Esophagus squamous epithelium (tissue), 5 donors: ENCODE measurements at places on chromosomes 5 and 9.

DNA sequence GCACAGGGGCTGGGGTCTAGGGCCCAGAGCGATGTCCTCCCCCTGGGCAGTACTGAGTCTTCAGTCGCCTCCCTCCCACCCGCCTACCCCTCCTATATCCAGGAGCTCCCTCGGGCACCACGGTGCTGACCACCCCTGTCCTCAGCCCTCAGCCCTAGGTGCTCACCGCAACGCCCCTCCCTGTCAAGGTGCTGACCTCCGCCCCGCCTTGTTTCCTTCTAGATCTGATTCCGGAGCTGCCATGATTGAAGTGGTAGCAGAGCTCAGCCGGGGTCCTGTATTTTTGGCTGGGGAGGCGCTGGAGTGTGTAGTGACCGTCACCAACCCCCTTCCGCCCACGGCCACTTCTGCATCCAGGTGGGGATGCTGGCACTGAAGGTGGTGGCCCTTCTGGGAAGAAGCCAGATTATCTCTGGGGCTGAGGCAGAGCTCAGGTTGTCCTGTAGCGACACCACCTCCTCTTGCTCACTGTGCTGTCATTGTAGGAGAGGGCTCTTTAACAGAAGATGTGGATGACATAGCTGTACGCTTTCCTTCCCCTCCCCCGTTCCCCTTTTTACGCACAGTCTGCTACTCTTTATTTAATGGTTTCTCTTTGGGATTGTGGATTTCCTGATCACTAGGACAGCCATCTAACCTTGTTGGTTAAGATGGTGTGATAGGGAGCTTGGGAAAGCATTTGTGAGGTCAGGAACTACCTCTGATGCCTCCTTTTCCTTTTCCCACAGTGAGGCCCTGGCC is 598 bp downstream of the RGP1 start:
- no peak for DNase-seq

GRCh38 chr9:92186631-92187030 is 71.4 kb upstream of the SPTLC1 start:
- DNase-seq, result no peak

DNA sequence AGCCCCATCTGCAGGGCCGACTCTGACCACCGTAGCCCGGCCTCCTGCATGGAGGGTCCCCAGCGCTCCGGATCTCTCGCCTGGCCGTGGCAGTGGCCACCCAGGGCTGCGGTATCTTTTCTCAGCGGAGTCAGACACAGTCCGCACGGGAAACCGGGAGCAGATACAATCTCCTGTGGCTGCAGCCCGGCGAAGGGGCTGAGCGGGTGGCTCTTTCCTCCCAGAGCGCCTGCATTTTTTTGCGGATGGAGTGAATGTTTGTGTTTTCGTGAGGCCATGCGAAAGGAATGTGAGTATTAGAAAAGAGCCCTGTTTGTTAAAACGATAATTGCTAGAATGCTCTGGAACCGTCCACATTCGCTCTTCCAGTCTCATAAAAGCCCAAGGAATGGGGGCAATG is 53.4 kb upstream of the PTCH1 start:
- no peak for DNase-seq

GRCh38 chr5:116872986-116873385 is 298.4 kb upstream of the SEMA6A start:
- no peak for DNase-seq

GRCh38 chr9:79928661-79929223 is 357.0 kb downstream of the TLE4 start:
- DNase-seq, result no peak

DNA sequence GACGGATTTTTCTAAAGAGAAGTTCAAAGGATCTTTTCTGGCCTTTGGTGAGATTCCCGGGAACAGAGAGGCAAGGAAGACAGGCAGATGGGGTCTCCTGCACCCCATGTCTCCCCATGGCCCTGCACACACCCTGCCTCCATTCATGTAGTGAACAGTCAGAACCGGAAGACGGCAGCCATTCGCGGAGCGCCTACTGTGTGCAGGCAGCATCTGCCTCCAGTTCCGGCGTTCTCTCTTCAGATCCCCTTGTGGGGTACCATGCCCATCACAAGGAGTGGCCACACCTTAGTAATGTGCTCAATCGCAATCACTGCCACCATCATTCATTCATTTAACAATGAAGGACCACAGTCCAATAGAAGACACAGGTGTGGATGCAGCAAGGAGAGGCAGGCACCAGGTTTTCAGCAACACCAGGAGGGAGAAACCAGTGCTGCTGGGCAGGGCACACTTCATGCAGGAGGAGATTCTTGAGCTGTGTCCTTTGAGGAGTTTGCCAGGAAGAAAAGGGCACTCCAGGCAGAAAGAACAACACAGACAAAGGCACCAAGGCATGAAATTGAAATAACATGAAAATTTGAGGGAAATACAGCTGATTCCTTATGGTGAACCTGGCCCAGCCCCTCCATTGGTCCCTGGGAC is 171.5 kb upstream of the PHYKPL start:
- no peak for DNase-seq

DNA sequence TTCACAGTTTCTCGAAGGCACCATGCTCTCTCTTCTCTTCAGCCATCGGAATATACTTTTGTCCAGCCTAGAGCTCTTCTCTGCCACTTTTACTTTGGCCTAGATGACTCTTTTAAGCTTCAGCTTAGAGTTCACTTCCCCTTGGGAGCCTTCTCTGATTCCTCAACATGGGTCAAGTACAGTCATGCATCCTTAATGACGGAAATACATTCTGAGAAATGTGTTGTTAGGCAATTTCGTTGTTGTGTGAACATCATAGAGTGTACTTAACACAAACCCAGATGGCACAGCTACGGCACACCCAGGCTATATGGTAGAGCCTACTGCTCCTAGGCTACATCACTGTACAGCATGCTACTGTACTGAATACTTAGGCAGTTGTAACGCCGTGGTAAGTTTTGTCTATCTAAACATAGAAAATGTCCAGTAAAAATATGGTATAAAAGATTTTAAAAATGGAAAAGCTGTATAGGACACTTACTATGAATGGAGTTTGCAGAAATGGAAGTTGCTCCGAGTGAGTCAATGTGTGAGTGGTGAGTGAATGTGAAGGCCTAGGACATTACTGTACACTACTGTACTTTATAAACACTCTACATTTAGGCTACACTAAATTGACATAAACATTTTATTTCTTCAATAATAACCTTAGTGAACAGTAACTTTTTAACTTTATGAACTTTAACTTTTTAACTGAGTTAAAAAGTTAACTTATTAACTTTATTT is 15.1 kb upstream of the TNFSF15 start:
- DNase-seq, result no peak

DNA sequence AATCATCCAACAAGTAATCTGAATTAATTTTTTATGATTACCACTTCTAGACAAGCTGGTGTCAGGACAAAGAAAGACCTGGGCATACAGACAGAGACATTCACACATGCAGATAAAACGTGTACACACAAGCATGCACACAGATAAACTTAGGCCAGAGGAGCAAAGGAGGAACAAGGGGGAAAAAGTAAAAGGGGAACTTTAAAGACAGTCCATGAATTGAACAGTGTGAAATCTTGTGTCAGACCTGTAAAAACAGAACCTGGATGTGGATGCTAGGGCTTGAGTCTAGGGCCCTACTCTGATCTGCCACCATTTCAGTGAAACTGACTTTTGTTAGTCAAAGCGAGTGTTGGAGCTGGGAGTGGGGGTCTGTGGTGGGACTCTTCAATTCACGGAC is 11.2 kb upstream of the ZSWIM6 start:
- DNase-seq, result no peak

DNA sequence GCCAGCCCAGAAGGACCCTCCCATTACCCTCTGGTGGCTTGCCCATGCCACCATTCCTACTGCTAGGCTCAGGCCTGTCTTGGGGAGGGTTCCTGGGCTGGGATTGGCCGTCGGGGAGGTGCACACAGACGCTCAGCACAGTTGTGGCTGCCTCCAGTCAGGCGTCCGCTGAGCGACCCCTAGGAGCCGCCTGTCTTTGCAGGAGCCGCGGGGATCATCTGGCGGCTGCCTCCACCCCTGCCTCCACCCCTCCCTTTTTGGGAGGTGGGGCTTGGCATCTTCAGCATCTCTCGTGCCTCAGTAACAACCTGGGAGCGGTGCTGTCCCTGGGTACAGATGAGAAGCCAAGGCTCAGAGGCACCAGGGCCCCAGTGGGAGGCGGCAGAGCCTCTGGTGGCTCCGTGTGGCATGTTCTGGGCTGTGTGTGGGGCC is 39.6 kb downstream of the RXRA start:
- no peak for DNase-seq

- no peak for DNase-seq
Observed at GRCh38 chr9:2622461-2623287, 1.1 kb downstream of the VLDLR start.

DNA sequence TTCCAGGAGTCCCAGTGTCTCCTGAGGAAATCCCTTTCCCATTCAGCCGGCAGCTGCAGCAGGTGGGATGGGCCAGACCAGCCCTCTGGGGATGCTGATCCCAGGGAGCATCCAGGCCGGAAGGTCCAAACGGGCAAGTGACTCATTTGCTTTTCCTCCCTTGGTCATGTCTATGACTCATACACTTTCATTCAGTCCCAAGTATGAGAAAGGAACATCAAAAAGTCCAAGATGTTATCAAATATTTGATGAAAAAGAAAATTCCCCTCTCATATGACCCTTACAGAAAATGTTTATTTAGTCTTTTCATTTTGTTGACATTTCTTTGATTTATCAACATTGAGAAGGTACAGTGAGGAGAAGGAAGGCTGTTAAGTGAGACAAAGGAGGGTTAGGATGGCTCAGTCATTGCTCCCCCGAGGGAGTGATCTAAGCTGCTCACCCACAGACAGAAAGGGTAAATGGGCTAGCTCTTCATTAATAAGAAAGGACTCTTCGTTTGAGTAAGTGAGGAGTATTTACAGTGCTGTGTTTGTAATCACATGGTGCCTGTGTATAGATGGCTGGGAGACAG is 117.6 kb upstream of the ANKRD55 start:
- DNase-seq, result no peak

- no peak for DNase-seq
Observed at GRCh38 chr5:115470921-115471320, 73.7 kb downstream of the FEM1C start.
